ENCODE measurements at places on chromosomes 11 and 22.

- H3K36me3 ChIP-seq, result peaks cover 11% of the 10 kb centered on the region
- DNase-seq, result no peak
- peak overlapping the region; percentile 96 for H3K4me3 ChIP-seq
- H3K27me3 ChIP-seq, result no peaks in the 10 kb centered on the region
Observed at GRCh38 chr22:50505776-50506610, 1.5 kb downstream of the LMF2 start.

DNA sequence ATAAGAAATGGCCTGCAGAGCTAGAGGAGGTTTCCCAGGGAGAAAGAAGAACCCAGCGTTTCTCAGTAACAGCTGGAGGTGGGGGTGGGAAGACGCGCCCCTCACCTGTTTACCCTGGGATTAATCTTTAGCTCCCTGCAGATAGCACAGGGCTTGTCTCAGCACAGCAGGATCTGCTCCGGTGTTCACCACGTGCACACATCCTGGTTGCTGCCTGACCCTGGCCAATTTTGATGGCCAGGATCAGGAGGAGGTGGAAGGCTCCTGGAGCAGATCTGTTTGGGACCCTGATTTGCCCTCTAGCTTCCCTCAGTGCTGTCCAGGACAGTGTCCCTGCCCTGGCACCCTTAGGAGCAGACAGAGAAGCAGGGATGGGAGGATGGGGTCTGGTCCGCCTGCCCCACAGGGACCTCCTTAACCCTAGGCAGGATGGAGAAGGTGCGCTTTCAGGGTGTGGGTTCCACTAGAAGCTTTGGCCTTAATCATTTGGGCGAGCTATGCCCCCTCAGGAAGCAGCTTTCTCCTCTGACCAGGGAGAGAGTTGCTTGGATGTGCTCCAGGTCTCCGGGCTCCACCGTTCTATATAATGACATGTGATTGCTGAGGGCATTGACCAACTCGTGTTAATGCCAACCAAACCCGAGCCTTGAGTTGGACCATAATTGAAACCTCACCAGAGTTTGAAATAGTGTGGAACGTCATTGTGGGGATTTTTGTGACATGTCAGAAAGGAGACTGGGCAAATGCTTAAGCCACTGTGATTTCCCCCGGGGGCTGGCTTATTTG is 19.3 kb downstream of the UPB1 start:
- H3K27me3 ChIP-seq, result no peaks in the 10 kb centered on the region
- H3K4me1 ChIP-seq, result peaks cover 79% of the 10 kb centered on the region
- no peak overlapping the region for H3K4me3 ChIP-seq
- no peaks in the 10 kb centered on the region for H3K36me3 ChIP-seq

DNA sequence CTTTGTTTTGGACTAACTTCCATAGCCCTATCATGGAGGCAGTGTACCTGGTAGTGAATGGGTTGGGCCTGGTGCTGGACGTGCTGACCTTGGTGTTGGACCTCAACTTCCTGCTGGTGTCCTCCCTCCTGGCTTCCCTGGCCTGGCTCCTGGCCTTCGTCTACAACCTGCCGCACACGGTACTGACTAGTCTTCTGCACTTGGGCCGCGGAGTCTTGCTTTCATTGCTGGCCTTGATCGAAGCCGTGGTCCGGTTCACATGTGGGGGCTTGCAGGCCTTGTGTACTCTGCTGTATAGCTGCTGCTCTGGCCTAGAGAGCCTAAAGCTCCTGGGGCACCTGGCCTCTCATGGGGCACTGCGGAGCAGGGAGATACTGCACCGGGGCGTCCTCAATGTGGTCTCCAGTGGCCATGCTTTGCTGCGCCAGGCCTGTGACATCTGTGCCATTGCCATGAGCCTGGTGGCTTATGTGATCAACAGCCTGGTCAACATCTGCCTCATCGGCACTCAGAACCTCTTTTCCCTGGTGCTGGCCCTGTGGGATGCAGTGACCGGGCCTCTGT is 846 bp downstream of the RNF26 start:
- peak overlapping the region; percentile 99 for H3K4me3 ChIP-seq
- peak overlapping the region; percentile 99 for H3K27ac ChIP-seq
- peaks cover 17% of the 10 kb centered on the region for H3K27me3 ChIP-seq
- no peak for DNase-seq
- H3K36me3 ChIP-seq, result peaks cover 32% of the 10 kb centered on the region
- peaks cover 48% of the 10 kb centered on the region for H3K4me1 ChIP-seq

DNA sequence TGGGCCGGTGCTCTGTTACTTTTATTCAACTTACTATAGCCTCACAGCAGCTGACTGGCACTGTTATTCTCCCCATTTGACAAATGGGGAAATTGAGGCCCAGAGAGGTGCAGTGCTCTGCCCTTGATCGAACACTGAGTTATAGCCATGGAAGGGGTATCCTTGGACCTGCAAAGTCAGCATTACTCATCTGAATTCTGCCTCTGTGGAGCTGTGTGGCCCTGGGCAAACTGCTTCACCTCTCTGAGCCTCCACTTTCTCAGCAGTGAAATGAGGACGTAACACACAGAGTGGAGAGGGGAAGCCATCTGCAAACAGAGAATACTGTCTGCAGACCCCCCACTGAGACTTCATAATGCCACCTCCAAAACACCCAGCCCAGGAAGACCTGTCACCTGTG is 25.3 kb downstream of the TPST2 start:
- no peak overlapping the region for H3K4me3 ChIP-seq
- DNase-seq, result no peak

DNA sequence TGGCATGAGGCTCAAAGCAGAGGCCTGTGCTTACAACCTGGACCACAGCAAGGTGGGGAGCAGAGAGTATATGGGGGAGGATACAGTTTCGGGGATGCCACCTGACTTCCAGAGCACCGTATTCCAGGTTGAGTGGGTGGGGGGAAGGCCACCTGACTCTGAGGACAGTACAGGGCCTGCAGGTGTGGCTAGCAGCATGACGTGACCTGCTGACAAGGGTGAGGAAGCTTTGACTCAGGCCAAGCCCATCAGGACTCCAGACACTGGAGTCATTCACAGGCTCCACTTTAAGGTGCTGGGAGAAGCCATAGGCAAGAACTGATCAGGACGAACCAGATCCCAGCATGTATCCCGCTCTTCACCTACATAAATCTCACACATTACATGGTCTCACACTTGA is 34.6 kb upstream of the CRTAM start:
- H3K4me1 ChIP-seq, result peaks cover 32% of the 10 kb centered on the region
- no peak overlapping the region for H3K27ac ChIP-seq
- peaks cover 23% of the 10 kb centered on the region for H3K36me3 ChIP-seq
- no peaks in the 10 kb centered on the region for H3K27me3 ChIP-seq

GRCh38 chr11:125448136-125448535 is 47.9 kb downstream of the FEZ1 start:
- H3K36me3 ChIP-seq, result no peaks in the 10 kb centered on the region
- H3K27me3 ChIP-seq, result peaks cover 33% of the 10 kb centered on the region
- no peaks in the 10 kb centered on the region for H3K4me1 ChIP-seq
- H3K27ac ChIP-seq, result no peak overlapping the region
- no peak overlapping the region for H3K4me3 ChIP-seq

GRCh38 chr11:134374171-134374570 is 37.9 kb downstream of the B3GAT1 start:
- H3K4me1 ChIP-seq, result no peaks in the 10 kb centered on the region
- no peak overlapping the region for H3K27ac ChIP-seq
- peaks cover 4% of the 10 kb centered on the region for H3K36me3 ChIP-seq
- no peak for DNase-seq
- H3K27me3 ChIP-seq, result no peaks in the 10 kb centered on the region
- H3K4me3 ChIP-seq, result no peak overlapping the region

GRCh38 chr11:113507341-113507740 is 32.1 kb upstream of the DRD2 start:
- no peak overlapping the region for H3K27ac ChIP-seq
- no peak overlapping the region for H3K4me3 ChIP-seq
- DNase-seq, result no peak
- no peaks in the 10 kb centered on the region for H3K36me3 ChIP-seq
- peaks cover 15% of the 10 kb centered on the region for H3K27me3 ChIP-seq
- no peaks in the 10 kb centered on the region for H3K4me1 ChIP-seq

DNA sequence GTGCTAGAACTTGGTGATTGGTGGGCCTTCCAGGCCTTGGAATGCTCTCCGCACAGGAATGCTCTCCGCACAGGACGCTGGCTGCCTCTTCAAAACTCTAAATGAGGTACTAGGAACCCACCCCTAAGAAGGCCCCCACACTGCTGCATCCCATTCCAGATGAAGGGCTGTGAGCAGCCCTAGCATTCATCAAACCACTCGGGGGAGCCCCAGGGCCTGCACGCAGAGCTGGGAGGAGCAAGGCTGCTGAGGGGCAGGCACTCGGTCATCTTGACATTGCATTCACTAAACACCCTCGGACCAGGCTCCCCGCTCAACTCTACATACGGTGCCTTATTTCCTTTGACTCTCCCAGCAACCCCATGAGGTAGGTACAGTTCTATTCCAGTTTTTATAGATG is 49.2 kb upstream of the EMID1 start:
- no peak overlapping the region for H3K4me3 ChIP-seq
- DNase-seq, result no peak
- no peaks in the 10 kb centered on the region for H3K36me3 ChIP-seq
- H3K27ac ChIP-seq, result no peak overlapping the region
- H3K4me1 ChIP-seq, result peaks cover 18% of the 10 kb centered on the region

GRCh38 chr11:35178873-35179272 is 39.9 kb downstream of the CD44 start:
- peaks cover 71% of the 10 kb centered on the region for H3K4me1 ChIP-seq
- H3K4me3 ChIP-seq, result no peak overlapping the region
- H3K27me3 ChIP-seq, result no peaks in the 10 kb centered on the region
- DNase-seq, result no peak
- H3K27ac ChIP-seq, result no peak overlapping the region

GRCh38 chr11:10375280-10375971 is 70.6 kb downstream of the ADM start:
- H3K36me3 ChIP-seq, result no peaks in the 10 kb centered on the region
- H3K27ac ChIP-seq, result no peak overlapping the region
- no peaks in the 10 kb centered on the region for H3K4me1 ChIP-seq
- peaks cover 14% of the 10 kb centered on the region for H3K27me3 ChIP-seq

DNA sequence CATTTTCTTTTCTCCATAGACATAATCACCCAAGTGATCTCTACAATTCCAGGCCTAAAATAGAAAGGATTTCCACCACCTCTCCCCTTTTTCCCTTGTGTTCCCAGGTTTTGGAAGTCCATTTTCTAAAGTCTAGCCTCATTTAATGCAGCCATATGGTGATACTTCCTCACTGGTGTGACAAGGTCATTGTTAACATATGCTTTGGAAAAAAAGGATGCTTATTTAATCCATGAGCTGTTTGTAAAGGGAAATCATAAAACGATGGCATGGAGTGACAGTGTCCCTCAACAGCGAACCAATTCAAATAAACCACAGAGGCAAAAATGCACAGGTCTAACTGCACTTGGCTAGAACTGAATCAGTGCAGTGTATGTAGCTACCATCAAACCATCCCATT is 26.6 kb downstream of the GRIA4 start:
- no peak overlapping the region for H3K27ac ChIP-seq
- H3K4me3 ChIP-seq, result no peak overlapping the region
- no peaks in the 10 kb centered on the region for H3K36me3 ChIP-seq
- no peaks in the 10 kb centered on the region for H3K27me3 ChIP-seq
- no peak for DNase-seq
- no peaks in the 10 kb centered on the region for H3K4me1 ChIP-seq

DNA sequence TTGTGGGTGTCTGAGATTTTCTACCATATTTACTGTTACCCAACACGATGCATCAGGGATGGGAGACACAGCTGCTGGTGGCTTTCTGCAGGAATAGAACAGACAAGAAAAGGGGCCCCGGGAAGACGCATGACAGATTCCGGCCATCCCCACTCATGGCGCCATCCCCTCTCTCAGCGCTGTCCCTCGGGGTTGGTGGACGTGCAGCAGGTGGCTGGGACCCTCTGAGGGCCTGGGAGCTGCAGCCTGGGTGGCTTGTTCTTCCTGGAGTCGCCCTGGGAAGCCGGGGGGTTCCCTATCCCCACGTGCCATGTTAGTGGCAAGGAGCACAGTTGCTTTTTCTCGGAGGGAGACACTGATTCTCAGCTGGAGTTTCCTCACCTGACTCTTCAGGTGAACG is 1123.3 kb downstream of the BRD1 start:
- no peaks in the 10 kb centered on the region for H3K4me1 ChIP-seq
- H3K4me3 ChIP-seq, result no peak overlapping the region
- DNase-seq, result no peak
- H3K36me3 ChIP-seq, result no peaks in the 10 kb centered on the region

Measured in stimulated activated naive B cell treated with anti-CD40 and anti-IgM and Interleukin-4, amounts not matched to agents 10 μg/mL and 1 μg/mL and 100 μg/mL, for 72 hours (primary cell).